ENCODE measurements at places on chromosomes 13 and 19.

DNA sequence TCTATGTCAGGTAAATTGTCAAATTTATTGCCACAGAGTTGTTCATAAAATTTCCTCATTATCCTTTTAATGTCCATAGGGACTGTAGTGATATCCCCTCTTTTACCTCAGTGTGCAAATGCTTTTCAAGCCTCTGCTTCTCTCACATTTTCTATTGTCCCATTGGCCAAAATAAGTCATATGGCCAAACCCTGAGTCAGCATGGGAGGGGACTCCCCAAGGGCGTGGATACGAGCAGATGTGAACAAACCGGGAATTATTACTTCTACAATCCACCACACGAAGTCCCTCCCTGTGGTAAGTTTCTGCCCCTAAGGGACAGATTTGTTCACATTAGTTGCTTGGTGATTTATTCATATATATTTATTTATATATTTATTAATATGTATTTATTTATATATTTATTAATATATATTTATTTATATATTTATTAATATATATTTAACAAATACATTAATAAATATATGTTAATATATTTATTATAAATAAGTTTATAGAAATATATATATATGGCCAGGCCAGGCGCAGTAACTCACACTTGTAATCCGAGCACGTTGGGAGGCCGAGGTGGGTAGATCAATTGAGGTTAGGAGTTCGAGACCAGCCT, 20.1 kb upstream of the CAMSAP3 start:
- no peak for DNase-seq

GRCh38 chr19:44582581-44583265, 30.6 kb upstream of the IGSF23 start:
- no peak for DNase-seq

DNA sequence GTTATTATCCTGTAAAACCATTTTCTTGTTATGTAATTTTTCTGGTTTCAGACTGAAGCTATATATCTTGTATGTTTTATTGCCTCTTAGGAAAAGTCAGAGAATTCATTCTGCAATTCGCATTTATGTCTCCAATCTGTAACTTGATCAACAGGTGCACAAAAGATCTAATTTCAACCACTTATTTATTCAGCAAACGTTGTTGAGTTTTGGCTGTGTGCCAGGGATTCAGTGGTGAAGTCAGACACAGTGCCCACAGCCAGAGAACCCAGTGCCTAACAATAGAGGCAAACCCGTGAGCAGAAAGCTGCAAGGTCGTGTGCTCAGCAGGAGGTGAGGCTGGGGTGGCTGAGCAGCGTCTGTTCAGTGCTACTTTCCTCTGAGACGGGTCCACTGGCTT, 119.5 kb upstream of the MCF2L start:
- no peak for DNase-seq

DNA sequence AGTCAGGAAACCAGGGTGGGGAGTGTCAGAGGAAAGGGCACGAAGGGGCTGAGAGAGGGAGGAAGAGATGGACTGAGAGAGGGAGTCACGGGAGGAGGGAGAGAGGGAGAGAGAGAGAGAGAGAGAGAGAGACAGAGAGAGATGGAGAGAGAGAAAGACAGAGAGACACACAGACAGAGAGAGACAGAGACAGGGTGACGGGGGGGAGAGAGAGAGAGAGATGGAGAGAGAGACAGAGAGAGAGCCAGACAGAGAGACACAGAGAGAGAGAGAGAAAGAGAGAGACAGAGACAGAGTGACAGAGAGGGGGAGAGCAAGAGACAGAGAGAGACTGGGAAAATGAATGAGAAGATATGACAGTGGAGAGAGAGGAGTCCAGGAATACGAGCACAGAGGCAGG, 494 bp upstream of the KLK14 start:
- no peak for DNase-seq

GRCh38 chr13:31048521-31048920, 113.2 kb downstream of the HSPH1 start:
- DNase-seq, result no peak

DNA sequence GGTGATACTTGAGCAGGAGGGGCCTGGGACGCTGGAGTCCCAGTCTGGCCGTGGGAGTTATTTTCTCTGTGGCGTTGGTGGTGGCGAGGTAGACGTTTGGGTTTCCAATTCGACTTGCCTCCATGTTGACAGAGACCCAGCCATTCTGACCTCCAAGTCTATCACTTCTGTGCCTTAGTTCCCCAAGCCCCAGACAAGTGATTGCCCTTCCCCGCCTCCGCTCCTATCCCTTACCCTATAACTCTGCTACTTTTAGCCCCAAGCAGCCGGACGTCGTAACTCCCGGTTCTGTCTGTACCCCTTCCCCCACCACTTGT, 549 bp downstream of the TIMM50 start:
- DNase-seq, result no peak

- DNase-seq, result no peak
Measured at GRCh38 chr19:19304186-19304965, 15.9 kb downstream of the SUGP1 start.
